ENCODE measurements at places on chromosomes 16 and 17. TPM values are rescaled to one million over a fixed set of nuclear protein-coding genes. Genes with fewer than 3 reads are reported as not detected.

The HLF gene
- polyA plus RNA-seq: 0.31 TPM

The CCDC78 gene
- 4.7 TPM for polyA plus RNA-seq

The PLXDC1 gene
- 0.22 TPM for polyA plus RNA-seq

The HP gene
- polyA plus RNA-seq: not detected

The KRT33A gene
- polyA plus RNA-seq: not detected

The TTLL6 gene
- 1.3 TPM for polyA plus RNA-seq

The KRTAP2-1 gene
- not detected for polyA plus RNA-seq

GRCh38 chr16:56608043-56608875 is at the start of gene MT2A:
MT2A (plus strand) TSS chr16:56608584; CDS start chr16:56608656, 72 bp downstream.
- peak; percentile 92 for DNase-seq

GRCh38 chr16:87560428-87561199 is 41.7 kb upstream of the JPH3 start:
- peak; percentile 83 for DNase-seq

GRCh38 chr16:30731411-30731810 is 16.8 kb upstream of the PHKG2 start:
- no peak for DNase-seq

- DNase-seq: no peak
Observed at GRCh38 chr17:290121-290521, 62.5 kb downstream of the RPH3AL start.

DNA sequence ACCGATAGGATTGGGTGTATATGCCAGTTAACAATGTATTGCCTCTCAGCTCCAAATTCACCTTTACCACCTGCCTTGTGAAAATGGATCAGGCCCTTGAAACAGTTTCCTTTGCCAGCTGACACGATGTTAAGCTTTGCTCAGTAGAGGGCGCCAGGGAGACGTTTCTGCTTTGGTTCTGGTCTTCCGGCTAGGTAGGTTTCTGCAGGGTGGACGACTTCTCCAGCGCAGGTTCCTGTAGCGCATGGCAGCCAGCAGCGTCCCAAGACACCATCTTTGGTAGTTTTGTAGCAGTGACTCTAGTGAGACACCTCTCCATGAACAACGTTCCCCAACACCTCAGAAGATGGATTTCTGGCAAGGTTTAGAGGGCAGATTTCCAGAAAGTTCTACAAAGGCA is 24.0 kb downstream of the SYCE1L start:
- no peak for DNase-seq

- no peak for DNase-seq
Observed at GRCh38 chr16:86549076-86549892, 5.8 kb downstream of the MTHFSD start.

- no peak for DNase-seq
Observed at GRCh38 chr16:4677390-4677789, 16.0 kb upstream of the NUDT16L1 start.

- DNase-seq: no peak
Observed at GRCh38 chr17:78397681-78398101, 19.2 kb downstream of the PGS1 start.

- no peak for DNase-seq
Observed at GRCh38 chr16:67948015-67948414, 4.1 kb upstream of the LCAT start.

- DNase-seq: peak; percentile 54
Observed at GRCh38 chr17:39151943-39152818, 744 bp upstream of the PLXDC1 start.

GRCh38 chr17:7348478-7349242 is 3.3 kb upstream of the KCTD11 start:
- DNase-seq: no peak

GRCh38 chr17:46964315-46965265 is 14.5 kb downstream of the RPRML start:
- DNase-seq: no peak

DNA sequence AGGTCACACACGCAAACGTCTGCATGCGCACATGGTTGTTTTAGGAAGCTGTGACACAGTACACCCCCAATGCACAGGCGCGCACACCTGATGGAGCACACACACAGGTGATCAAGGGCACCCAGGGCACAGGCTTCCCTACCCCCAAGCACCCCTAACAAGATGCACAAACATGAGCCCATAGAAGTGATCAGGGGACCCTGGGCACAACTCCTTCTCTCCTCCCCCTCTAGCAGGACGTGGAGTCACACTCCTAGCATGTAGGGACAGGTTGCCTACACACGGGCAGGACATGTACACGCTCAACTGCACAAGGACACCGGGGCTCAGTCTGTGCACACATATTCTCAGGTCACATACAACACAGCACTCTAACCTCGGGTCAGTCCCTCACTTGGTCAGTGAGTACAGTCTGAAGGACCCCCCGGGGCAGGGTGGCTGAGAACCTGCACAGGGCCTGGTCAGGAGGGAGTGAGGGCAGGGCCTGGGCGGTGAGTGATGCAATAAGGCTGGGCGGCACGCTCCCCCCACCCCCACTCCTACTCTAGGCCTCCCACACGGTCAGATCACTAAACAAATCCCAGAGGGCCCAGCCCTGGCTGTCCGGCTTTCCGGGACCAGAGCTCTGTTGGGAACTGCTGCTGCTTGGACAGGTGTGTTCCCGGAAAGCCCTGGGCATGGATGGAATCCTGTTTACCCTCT is 751 bp upstream of the DOC2B start:
- no peak for DNase-seq

- no peak for DNase-seq
Observed at GRCh38 chr17:50184611-50185398, 16.6 kb downstream of the COL1A1 start.

DNA sequence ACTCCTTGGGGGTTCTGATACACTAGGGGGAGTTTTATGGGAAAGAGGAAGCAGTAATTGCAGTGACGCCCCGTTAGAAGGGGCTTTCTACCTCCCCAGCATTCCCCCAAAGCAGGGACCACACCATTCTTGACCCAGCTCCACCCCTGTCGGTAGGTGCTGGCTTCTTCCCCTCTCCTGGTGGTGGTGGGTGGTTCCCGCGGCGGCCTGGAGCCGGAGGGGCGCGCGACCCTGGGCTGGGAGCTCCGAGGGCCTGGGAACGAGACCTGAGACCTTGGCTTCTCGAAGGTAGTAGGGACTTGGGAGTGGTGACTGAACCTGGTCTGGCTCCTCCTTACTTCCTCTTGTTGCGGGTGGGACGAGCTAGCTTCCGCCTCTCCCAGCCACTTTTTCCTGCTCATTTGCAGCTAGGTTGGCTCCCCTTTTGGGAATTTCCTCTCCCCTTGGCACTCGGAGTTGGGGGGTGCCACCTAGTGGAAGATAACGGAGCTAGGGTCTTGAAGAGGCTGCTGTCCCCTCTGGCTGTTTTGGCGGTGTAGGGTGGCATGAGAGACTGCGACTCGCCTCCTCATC is 438 bp downstream of the GRN start:
- peak; percentile 82 for DNase-seq

- no peak for DNase-seq
Observed at GRCh38 chr17:30952638-30953393, 18.0 kb upstream of the RNF135 start.

DNA sequence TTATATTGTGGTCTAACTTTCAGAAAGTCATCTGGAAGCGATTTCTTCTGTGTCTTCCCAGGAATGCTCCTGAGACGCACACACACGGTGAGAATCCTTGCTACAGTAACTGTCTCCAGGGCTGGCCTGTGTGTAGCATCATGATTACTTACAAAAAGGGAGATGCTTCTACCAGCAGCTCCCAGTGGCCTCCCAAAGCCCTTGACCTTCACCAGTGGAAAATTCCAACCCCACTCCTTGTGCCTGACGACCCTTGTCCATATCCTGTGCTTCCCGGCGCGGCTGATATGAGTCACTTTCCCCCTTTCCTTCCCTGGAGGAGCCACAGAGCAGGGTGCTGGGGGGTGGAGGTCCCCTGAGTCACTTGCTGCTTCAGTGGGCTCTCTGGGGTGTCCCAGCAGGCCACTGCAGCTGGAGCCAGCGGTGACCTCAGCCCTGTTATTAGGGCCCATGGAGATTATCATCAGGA is 22.1 kb upstream of the NAT9 start:
- no peak for DNase-seq

DNA sequence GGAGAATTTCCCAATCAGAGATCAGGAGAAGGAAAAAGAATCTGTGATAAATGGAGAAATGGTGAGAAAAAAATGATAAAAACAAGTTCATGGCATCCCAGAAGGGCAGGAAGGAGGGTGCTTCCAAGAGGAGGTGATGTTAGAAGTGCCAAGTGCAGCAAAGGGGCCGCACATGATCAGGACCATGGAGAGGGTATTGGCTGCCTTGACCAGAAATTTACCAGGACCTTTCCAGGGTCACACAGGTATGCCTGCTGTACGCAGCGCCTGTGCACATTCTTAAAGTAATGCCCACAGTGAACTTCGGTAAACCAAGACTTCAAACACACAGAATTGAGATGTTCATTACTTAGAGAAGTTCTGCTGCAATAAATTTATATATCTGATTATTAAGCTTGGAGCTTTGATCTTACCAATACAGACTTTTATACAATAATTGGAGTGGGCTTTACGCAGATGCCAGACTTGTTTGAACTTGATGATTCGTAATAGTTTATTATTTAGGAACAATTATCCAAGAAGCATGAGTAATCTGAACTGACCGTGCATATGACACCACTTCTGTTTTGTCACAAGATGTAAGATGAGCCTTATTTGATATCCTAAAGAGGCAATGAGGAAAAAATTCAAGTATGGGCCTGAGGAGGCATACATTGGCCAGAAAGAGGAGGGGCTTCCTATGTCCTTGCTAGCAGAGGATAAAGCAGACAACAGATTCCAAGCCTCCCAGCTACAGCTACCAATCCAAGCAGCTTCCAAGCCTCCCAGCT is 2.2 kb upstream of the KRT33A start:
- DNase-seq: no peak

- DNase-seq: no peak
Observed at GRCh38 chr16:2308089-2308962, 32.2 kb downstream of the ABCA3 start.

All from A549 (cell line).